Stimulated activated CD4-positive, alpha-beta T cell treated with anti-CD3 and anti-CD28 coated beads, Interleukin-1b, Interleukin-23, amount 100 ng/mL, for 24 hours (primary cell): ENCODE measurements at places on chromosomes 11 and 22.

- no peak for DNase-seq
Observed at GRCh38 chr11:107006076-107006833, 12.0 kb downstream of the GUCY1A2 start.

GRCh38 chr11:104432981-104433380 is 269.0 kb upstream of the PDGFD start:
- DNase-seq: no peak

- DNase-seq: no peak
Observed at GRCh38 chr11:44823868-44824267, 97.1 kb downstream of the TSPAN18 start.

DNA sequence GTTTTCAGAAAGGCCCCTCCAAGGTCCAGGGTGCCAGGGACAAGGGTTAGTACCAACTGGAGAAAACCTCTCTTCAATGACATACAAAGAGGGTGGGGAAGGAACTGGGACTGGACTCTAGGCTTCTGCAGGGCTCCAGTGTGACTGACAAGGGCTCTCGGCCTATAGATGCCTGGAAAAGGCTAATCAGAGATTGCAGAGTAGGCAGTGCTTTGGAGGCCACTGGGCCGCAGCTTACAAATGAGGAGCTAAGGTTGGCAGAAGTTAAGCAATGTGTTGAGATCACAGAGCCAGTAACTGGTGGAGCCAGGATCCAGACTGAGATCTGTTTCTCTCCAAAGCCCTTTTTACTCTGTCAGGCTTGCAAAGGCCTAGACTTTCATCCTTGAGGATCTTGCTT is 7.4 kb upstream of the DGKZ start:
- no peak for DNase-seq

DNA sequence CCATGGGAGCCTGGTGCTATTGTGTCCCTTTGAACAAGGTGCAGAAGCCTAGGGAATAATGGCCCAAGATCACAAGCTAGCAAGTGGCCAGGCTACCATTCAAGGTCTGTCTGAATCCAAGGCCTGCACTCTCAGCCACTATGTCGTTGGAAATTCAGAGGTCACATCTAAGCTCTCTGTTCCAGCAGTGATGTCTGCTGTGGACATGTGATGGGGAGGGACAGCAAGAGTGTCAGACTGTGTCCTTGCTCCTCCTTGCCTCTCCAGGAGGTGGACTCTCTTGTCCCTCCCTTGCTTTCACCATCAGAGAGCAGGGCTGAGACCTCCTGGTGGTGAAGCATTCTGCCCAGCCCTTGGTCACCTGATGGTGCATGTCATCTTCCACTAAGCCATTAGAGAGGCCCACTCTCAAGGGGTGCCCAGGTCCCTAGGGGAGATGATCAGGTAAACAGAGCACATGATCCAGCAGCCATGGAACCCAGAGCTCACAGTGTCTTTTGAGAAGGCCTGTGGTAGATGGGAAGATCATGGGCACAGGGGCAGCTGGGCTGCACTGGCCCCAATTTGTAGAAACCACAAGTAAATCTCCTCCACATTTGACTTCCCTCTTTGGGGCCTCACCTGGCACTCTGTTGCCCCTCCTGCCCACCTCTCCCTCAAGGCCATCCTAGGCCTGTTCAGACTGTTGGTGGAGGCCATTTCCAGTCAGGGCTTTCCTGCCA is 37.1 kb upstream of the SUSD2 start:
- no peak for DNase-seq

- no peak for DNase-seq
Observed at GRCh38 chr11:45182902-45183301, 36.5 kb downstream of the PRDM11 start.

GRCh38 chr11:118610225-118610772 is 2.9 kb downstream of the PHLDB1 start:
- no peak for DNase-seq

GRCh38 chr11:35413598-35413997 is 5.8 kb downstream of the SLC1A2 start:
- no peak for DNase-seq

DNA sequence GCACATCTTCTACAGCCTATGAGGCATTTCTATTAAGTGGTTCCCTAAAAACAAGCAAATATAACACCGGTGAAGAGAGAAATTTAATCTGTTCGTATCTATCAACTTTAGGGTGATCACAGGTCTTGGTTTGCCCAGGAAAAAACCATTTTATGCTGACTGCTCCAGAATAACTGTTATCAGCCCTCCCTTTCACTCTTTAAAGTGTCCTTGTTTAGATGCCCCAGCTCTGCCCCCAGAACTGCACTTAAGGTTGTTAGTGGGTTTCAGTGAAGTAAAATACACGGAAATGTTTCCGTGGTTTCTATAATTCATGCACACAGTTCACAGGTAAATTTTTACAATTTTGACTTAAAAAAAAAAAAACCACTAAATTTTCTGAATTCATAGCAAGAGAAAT is 70.0 kb downstream of the NARS2 start:
- no peak for DNase-seq

DNA sequence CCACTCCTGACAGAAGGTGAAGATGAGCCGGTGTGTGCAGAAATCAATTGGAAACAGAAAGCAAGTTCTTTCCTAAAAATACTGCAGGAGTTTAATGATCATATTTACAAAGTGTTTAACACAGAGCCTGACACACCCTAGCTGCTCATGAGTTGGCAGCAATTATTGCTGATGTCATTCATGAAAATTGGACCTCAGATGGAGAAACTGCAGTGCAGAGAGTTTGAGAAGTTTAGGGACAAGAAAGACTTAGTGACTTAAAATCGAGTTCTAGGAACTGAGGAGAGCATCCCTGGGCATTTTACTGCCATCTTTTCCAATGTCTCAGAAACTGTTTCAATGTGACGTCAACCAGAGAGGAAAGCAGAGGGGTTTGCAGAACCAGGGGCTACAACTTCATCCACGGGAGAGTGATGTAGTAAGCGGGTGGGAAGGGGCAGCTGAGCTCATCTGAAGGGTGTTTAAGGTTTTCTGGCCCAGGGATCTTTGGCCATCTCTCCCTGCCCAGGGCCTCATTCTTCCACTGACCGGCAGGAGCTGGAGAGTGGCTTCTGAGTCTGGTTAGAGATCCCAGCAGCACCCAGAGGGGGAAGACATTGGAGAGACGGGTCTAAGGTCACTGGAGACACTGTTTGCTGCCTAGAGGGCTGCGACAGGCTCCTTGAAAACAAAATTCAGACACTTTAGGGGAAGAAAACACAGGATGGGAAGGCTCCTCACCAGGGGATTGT is 21.1 kb upstream of the IGLL5 start:
- DNase-seq: no peak

GRCh38 chr11:7696424-7696823 is 9.9 kb downstream of the OVCH2 start:
- DNase-seq: no peak

DNA sequence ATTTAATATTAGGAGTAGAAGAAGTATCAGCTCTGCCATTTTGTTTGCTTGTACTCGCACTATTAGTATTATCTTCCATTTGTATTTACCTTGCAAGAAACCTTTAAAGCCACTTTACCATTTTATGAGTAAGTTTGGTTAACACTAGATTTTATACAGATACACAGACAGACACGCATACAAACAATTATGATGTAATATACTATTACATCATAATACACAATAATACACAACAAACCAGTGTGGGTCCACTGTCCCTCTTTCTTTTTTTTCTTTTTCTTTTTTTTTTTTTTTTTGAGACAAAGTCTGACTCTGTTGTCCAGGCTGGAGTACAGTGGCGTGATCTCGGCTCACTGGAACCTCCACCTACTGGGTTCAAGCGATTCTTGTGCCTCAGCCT is 170.3 kb upstream of the NARS2 start:
- DNase-seq: no peak

DNA sequence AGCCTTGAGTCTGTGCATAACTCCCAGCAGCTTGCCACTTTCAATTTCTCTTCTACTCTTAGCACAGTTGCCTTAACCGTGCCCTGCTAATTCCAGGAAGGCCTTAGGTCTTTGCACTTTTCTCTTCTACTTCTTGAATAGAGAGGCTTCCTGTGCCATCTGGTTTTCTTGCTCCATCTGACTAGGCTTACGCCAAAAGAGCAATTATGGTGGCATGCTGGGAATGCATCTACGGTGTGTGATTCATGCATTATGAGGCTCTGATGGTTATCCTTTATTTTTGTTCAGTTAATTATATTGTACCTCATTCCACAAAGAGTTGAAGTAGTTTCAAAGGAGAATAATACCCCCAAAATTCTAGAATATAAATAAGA is 29.4 kb downstream of the SIK2 start:
- no peak for DNase-seq

DNA sequence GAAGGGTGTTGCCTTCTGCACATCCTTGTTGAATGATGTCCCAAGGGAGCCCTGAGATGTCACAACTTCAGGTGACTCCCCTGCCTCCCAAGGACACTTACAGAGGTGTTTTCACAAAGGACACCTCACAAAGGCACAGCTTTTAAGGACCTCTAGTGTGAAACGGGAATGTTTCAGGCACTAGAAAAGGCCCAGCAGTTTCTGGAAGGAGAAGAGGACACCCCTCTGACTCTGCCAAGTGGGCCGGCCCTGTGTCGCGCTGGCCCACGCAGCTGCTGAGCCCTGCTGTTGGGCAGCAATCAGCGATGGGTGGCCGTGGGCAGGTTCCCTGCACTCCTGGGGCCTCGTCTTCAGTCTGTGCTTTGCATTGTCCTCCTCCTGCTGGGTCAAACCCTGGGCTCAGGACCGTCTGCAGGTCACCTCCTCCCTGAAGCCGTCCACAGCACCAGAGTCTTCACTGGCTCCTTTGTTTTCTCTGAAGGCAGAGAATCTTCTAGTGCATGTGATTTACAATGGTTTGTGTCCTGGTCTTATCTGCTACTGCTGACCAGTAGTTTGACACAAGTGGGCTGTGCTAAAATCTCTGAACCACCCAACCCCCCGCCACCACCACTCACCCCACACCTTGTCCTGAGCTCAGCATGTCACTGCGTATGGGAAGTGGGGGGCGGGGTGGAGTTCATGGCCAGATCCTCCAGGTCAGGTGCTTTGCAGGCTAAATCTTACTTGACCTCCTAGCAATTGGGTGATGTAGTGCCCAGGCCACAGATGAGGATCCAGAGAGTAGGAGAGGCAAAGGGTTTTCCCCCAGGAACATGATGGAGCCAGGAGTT is 3.2 kb downstream of the LINC01488 start:
- DNase-seq: no peak

- no peak for DNase-seq
Observed at GRCh38 chr11:45777127-45777969, 27.6 kb upstream of the SLC35C1 start.

DNA sequence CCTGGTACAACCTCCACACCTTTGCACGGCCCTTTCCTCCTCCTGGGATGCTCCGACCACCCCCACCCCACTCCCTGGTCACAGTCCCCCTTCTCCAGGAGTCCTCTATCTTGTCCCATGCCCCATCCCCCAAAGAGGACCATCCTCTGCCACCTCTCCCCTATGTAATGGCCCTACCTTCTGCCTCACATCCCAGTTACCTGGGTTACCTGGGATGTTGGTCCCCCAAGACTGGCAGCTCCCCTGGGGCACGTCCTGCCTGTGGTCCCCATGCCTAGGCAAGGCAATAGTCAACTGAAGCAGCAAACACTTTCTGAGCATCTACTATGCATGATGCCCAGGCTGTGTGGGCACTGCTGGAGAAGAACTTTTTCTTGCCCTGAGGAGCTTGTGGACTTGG is 8.7 kb downstream of the ACTN3 start:
- DNase-seq: no peak

- DNase-seq: no peak
Observed at GRCh38 chr11:13317293-13318080, 39.9 kb downstream of the BMAL1 start.

- DNase-seq: no peak
Observed at GRCh38 chr11:15276621-15277020, 161.9 kb downstream of the INSC start.

DNA sequence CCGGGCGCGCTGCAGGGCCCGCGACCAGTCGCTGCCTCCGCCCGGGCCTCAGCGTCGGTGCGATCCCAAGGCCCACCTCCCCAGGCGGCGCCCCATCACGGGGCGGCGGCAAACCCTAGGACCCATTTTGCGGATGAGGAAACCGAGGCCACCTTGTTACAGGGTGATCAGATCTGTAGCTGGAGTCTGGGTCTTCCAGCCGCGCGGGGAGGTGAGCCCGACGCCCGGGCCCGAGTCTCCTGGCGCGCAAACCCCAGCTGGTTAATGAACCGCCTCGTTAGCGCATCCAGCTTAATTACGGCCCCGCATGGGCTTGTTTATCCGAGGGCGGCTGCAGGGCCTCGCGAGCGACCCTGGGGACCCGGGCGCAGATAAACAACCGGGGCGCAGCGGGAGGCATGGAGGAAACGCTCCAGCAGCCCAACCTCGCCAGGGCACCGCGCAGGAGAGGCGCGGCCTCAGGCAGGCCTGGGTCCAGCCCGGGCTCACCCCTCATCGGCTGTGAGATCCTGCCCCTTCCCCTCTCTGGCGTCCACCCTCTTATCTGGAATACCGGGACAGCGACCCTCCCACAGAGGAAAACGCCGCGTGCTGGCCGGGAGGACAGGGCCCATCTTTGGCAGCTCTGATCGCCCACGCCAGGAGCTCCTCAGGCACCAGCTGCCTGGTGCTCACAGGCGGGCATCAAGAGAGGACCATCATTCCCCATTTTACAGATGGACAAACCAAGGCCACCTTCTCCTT is 14.7 kb downstream of the OTUB1 start:
- DNase-seq: no peak

- DNase-seq: no peak
Observed at GRCh38 chr11:92070026-92070889, 154.4 kb upstream of the FAT3 start.

- DNase-seq: no peak
Observed at GRCh38 chr11:1923201-1923956, 3.9 kb downstream of the TNNT3 start.

GRCh38 chr11:99988471-99988837 is 698.6 kb upstream of the ARHGAP42 start:
- DNase-seq: no peak

GRCh38 chr11:12640355-12640754 is 33.9 kb upstream of the TEAD1 start:
- DNase-seq: no peak

DNA sequence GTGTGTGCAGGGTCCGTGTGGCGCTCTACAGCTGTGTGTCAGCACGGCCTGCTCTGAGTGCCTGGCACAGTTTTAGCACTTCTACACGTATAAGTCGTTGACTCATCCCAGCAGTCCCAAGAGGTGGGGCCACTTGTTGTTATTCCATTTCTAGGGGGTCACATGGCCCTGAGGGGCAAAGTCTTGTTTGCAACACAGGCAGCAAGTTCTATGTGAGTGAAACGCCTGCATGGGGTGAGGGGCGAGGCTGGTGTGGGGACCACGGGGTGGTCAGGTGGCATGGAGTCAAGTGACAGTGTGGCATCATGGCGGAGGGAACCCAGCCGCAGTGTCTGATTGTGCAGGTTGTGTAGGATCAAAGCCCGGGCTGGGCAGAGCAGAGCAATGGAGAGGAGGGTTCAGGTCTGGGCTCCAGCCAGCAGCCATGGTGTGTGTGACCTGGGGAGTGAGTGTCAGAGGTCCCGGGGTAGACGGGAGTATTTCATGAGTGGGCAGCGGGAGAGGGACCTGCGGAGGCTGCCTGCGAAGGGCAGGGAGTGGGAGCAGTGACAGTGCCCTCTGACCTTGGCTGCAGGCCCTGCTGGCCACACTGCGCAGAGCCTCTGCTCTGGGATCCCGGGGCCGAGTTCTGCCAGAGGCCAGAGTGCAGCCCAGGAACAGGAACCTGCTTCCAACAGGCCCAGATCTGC is 27.9 kb downstream of the SHANK3 start:
- DNase-seq: no peak

GRCh38 chr22:28935713-28936112 is 52.3 kb downstream of the ZNRF3 start:
- DNase-seq: no peak
